SHP77 treated with DMSO at 0.1 percent for 48 hours (cell line): ENCODE measurements at places on chromosomes 5 and 9.
A peak's percentile ranks its signal among the peaks of the same experiment; 100 is the strongest.

DNA sequence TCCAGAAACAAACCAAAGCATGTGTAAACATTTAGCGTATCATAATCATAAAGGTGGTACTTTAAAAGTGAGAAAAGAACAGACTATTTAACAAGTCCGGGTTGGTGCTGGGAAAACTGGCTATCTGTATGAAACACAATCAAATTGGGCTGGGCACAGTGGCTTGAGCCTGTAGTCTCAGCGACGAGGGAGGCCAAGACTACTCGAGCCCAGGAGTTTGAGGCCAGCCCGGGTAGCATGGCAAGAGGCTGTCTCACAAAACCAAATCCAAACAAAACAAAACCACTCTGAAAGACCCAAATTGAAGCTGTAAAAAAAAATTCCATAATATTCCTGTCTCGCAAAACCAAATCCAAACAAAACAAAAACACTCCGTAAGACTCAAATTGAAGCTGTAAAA lies 4.3 kb downstream of the MRNIP start:
- DNase-seq: no peak

GRCh38 chr9:107078061-107078460 lies 205.0 kb upstream of the RAD23B start:
- DNase-seq: no peak

GRCh38 chr5:141997358-141997960 lies 15.4 kb downstream of the GNPDA1 start:
- DNase-seq: no peak

GRCh38 chr5:118578093-118578492 lies 410.3 kb downstream of the DTWD2 start:
- no peak for DNase-seq

- DNase-seq: no peak
Measured at GRCh38 chr5:2378976-2379375, 372.5 kb downstream of the IRX2 start.

DNA sequence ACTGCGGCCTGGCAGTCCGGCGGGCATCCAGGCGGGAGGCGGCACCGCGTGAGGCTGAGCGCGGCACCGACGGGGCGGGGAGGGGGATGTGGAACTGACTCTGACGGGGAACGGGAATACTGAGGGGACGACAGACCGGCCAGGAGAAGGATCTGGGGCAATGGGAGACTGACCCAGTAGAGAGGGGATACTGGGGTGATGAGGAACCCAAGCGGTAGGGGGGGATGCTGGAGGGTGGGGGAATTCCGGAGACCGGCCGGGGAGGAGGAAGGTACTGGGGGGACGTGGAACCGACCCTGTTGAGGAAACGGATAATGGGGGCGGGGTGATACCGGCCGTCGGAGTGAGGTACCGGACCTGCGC lies 423 bp downstream of the IPPK start:
- DNase-seq: no peak

DNA sequence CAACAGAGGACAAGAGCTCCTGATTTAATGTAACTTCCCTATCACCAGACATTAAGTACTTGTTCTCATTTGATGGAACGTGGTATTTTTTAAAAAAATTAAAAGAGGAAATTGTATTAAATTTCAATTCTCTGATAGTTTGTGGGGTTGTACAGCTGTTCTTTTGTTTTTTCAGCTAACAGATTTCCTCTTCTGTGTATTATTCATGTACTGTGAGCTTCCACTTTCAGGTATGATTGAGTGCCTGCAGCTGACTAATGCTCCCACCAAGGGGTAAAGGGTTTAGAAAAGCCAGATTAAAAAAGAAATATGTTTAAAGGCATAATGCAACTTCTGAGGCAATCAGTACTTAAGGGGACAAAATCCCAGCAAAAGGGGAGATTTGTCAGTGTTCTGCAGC lies 117.7 kb upstream of the ACTBL2 start:
- no peak for DNase-seq

GRCh38 chr5:148205865-148206264 lies 3.0 kb downstream of the SPINK6 start:
- no peak for DNase-seq

- no peak for DNase-seq
Measured at GRCh38 chr5:143674469-143674786, 137.5 kb upstream of the HMHB1 start.

GRCh38 chr5:176609724-176610434 lies at the start of gene GPRIN1:
Gene GPRIN1 (minus strand): TSS chr5:176610156. CDS start chr5:176599834, 10,322 bp downstream.
- DNase-seq: peak; percentile 28

DNA sequence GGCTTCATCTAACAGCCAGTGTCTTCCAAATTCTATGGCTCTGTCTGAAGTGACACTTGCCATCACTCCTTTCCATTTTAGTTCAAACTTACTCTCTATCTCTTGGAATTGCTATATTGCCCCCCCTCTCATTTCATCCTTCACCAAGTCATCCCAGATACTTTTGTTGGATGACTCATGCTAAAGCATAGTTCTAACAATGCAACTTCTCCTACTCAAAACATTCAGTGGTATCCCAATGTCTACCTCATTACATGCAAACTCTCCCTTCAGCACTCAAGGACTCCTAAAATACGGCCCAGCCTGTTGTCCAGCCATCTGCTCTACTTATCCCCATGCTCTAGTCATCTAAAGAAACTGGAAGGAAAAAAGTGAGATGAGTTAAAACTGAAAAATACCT lies 171.6 kb downstream of the RASEF start:
- DNase-seq: no peak

GRCh38 chr9:109242741-109243140 lies 75.7 kb upstream of the FRRS1L start:
- no peak for DNase-seq

DNA sequence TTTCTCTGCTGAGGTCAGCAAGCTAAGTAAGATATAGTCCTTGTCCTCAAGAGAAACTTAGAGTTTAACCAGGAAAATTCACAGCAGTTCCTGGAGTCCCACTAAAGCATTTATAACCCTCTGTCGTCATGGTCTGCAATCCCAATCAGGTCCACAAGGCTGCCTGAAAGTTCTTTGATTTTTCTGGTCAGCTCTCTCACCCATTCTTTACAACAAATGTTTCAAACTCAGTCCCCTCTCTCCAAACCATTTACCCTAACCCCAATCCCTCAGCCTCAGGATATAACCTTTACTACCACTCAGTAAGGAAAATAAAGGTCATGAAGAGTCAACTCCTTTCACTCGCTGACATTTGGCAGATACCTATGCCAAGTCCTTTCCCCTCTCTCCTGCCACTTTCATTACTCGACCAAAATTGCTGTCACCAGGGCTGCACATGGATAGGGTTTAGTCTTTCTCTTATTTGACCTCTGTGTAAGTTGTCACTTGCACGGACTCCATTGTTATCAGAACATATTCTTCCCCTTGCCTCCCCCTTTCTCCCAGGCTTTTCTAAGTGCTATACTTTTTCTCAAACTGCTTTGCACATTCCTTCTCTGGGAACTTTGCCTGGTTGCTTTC lies 936.6 kb downstream of the NR2F1-AS1 start:
- DNase-seq: no peak

DNA sequence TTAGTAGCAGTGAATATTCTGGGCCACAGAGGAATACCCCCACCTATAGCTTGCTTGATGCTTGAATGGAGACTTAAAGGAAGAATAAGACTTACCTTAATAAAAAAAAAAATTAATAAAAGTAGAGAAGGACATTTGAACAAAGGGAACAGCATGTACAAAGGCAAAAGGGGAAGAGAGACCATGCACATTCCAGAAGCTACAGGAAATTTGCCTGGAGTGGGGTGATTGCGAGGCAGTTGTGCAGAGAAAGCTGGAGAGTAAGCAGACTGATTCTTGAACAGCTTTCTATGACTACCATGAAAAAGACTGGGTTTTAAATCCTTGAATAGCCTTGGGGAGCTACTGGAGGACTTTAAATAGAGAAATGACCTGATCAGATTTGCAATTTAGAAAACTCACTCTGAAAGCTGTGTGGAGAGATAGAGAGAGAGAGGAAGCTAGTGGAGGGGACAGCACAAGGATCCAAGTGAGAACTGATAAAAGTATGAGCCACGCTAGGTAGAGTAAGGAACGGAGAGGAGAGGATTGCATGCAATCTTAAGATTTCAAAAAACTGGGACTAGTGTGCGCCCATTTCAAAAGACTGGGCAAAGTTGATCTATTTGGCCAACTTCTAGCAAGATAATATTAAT lies 12.5 kb upstream of the SSBP2 start:
- DNase-seq: no peak

DNA sequence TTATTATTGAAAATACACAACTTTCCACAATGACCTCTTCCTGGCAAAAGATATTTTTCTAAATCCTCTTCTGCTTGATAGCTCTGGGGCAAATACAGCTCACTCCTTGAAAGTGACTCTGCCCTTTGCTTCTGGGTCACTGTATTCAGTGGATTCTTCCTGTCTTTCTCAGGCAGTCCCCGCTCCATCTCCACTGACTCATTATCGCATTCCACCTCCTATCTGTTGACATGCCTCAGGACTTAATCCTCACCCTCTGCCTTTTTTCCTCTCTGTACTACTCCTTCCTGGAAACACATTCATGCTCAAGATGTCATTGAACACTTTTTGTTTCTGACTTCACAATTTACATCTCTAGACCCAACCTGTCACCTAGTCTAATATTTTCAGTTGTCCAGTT lies 8.4 kb upstream of the RGS7BP start:
- DNase-seq: no peak
